Omental fat pad (tissue), 4 donors: ENCODE measurements at places on chromosomes 5 and 9.

DNA sequence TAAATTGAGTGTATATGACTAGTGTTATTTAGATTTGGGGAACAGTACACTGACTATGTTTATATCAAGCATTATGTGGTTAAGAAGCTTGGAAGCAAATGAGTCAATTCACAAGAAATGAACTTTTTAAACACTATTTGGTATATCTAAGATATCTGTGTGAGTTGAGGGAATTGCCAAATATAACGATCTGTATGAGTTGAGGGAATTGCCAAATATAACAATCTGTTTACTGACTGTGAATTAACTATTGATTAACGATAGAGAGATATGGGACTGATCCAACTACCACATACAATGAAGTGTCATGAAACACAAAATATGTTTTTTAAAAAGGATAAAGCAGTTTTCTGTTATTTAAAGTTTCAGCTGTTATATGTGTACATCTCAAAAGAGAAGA, 301.4 kb downstream of the TENT4A start:
- no peak for DNase-seq

- DNase-seq: no peak
These were observed 89.7 kb downstream of the PSD2 start for GRCh38 chr5:139885172-139885856.

GRCh38 chr5:160269017-160269416, 39.7 kb downstream of the FABP6 start:
- peak; percentile 62 for DNase-seq

GRCh38 chr9:115292584-115293279, 174.8 kb upstream of the TNC start:
- DNase-seq: no peak

DNA sequence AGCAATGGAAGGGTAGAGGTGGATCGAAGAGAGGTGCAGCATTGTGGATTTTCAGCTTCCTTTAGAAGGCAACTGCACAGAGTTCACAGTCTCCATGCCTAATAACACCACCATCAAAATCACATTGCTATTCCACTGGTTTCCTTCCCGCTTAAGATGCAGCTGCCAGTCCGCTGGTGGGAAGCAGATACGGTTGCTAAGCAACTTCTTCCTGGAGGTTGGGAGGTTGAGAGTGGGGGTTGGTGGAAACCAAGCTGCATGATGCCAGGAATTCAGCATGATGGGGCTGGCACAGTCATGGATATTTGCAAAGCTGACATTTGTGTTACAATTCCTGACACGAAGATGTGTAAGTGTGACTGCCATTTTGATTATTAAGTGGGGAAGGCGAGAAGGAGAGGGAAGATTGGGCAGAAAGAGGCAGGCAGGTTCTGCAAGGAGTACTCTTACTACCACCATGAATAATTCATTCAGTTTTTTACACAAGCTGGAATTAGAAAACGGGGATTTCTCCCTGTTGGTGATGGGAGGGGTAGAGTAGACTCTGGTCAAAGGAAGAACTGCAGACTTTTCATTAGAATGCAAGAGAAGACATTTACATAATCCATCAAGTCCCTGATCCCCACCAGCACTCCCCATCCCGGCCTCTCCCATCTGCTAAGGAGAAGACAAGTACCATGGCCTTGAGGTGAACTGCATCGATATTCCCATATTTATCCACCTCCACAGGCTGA, 87.5 kb downstream of the GLDC start:
- no peak for DNase-seq

GRCh38 chr9:7984203-7984602, 184.6 kb upstream of the DMAC1 start:
- DNase-seq: no peak

- DNase-seq: no peak
These were observed 34.1 kb downstream of the ZNF483 start for GRCh38 chr9:111559000-111559610.

GRCh38 chr5:1175015-1175414, 26.4 kb upstream of the SLC6A19 start:
- DNase-seq: no peak

- DNase-seq: no peak
These were observed 254.4 kb upstream of the CDH10 start for GRCh38 chr5:24899180-24899579.

GRCh38 chr9:38621434-38622287, 1.3 kb upstream of the ANKRD18A start:
- no peak for DNase-seq

GRCh38 chr9:5044160-5044559, 59.1 kb downstream of the JAK2 start:
- no peak for DNase-seq

- no peak for DNase-seq
These were observed 99.2 kb downstream of the SPOCK1 start for GRCh38 chr5:137399911-137400310.

DNA sequence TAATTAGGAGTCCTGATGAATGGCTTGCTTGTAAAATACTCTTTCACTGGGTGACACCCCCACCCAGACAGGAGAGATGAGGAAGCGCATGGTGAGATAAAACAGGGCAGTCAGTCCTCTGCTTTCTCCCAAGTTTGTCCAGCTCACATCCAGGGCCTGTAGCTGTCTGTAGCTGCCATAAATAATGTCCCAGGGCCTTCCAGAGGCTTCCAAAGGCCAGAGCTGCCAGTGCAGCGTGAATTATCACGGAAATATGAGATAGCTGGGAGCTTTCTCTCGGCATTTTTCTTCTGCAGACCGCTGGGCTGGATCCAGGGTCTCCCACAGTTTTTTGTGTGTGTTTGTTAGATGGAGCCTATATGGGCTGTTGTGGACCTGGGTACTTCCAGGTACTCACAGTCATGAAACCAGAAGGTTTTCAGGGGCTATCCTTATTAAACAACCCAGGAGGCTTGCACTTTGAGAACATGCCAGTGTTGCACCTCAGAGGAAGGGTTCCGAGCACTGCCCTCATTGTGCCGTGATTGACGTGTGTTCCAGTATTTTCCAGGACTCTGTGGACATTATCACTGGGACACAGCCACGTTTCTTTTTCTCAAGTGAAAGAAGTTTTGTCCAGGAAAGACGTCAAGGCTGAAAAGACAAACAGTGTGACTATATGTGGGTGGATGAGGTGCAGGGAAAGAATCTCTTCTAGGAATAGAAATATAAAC, 117.5 kb downstream of the FGF1 start:
- DNase-seq: peak; percentile 24

GRCh38 chr9:91207729-91208418, 153.8 kb downstream of the AUH start:
- DNase-seq: no peak

- DNase-seq: no peak
These were observed 16.2 kb upstream of the ITGA1 start for GRCh38 chr5:52771343-52772039.

GRCh38 chr9:35599763-35600604, 5.1 kb upstream of the TESK1 start:
- no peak for DNase-seq

DNA sequence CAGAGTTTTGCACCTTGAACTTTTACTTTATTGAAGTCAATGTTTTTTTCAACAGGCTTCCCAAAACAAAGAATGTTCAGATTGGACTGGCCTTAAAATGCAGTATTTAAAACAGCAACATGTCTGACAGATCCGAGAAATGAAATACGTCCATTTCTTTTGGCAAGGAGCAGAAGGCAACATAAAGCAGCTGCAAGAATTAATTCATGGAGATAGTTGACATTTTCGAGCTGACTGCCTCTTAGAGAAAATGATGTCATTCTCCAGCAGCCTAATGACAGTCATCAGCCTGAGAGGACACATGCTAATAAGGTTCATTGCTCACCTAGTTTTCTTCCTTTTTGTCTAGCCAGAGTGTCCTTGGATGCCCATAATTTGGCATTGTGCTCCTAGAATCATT, 232.2 kb upstream of the SEMA6A start:
- DNase-seq: no peak

DNA sequence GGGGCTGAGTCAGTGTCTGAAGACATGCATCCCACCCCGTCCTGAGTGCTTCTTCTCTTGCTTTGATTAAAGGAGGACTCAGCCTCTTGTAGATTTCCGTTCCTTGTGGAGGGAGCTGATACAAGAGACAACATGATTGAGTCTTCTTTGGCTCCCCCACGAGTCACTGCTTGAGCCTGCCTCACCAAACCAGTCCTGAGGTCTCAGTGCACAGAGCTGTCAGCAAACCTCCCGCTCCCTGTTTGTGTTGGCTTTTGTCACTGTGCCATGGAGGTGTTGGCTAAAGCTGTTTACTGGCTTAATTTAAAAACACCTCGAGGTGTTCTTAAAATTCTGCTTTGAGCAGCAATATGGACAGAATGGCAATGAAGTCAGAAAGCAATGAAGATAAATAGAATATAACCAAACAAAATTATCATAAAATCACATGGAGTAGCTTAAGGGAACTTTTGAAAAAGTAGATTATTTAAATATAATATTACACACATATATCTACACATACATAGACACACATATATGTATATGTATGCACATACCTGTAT, 234.1 kb upstream of the ANKRD55 start:
- DNase-seq: no peak

DNA sequence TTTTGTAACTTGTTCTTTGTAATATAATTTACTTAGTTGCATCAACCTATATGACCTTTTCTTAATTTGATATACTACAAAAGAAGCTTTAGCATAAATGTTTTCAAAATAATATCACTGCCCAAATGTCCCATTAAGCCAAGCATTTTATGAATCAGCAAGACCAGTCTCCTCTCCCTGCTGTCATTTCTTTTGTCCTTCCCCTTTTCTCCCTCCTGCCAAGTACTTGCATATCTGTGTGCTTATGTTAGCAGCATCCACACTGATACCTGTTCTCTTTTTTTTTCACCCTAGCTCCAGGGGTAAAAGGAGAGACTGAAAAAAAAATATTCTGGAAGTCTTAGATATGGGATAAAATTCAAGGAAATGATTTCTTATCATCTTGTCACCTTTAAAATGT, 69.7 kb downstream of the ZSWIM6 start:
- no peak for DNase-seq
